MM.1S (cell line): ENCODE measurements at places on chromosomes 6 and 20.

DNA sequence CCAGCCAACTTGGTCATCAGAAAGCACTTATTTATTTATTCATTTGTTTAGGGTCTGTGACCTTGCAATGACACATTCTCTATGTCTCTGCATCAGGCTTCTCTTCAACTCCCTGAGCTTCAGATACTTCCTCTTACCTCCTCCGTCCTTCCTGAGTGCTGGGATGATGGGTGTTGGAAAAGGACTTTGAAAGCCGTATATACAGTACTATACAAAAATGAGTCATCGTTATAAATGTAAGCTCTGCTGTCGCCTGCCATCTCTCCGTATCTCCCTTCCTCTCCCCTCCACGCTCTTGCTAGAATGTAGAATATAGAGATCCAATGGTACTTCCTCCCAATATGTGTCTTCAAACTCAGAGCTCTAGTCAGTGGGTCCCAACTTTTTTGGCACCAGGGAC is 91.9 kb upstream of the SALL4 start:
- DNase-seq, result no peak

- no peak for DNase-seq
Observed at GRCh38 chr6:132612449-132613108, 11.5 kb downstream of the TAAR2 start.

DNA sequence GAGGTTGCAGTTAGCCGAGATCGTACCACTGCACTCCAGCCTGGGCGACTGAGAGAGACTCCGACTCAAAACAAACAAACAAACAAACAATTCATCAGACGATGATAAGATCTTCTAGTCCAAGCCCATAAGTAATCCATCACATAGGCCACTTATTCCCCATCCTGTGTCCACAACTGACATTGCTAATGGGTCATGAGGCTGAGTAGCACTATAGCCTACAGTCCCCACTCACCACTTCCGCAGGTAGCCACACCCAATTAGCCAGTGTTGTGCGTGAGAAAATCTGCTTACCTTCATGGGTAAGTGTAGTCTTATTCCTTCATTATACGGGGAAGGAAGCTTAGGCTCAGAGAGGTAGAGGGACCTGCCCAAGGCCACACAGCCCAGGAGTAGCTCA is 13.1 kb downstream of the JPH2 start:
- no peak for DNase-seq

- no peak for DNase-seq
Observed at GRCh38 chr6:90434094-90434493, 137.5 kb upstream of the BACH2 start.

DNA sequence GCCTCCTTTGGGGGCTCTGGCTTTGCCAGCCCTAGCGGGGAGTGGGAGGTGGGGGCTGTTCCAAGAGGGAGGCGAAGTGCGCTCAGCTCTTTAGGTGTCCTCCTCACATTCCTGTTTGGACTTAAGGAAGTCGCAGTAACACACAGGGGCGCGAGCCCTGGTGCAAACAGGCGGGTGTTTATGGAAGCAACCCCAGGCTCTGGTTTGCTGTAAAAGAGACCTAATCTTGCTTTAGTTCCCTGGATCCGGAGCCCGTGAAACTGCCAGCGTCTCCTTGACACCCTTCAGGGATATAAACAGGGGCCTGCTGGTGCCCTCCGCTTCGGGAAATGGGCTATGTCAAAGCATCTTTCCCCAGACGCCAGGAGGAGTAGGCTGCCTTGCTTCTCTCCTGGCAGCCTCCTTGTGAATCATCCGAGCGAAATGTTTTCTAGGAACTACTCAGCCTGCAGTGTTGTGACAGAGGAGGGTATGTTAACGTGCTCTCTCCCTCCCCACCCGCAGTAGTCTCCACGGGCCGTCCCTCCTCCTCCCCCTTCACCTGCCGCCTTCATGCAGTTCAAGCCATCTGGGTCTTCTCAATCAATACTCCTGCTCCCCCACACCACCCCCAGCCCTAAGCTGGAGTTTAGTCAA is 168.0 kb upstream of the LRFN2 start:
- no peak for DNase-seq

GRCh38 chr6:85049282-85049681 is 284.9 kb upstream of the TBX18 start:
- no peak for DNase-seq

DNA sequence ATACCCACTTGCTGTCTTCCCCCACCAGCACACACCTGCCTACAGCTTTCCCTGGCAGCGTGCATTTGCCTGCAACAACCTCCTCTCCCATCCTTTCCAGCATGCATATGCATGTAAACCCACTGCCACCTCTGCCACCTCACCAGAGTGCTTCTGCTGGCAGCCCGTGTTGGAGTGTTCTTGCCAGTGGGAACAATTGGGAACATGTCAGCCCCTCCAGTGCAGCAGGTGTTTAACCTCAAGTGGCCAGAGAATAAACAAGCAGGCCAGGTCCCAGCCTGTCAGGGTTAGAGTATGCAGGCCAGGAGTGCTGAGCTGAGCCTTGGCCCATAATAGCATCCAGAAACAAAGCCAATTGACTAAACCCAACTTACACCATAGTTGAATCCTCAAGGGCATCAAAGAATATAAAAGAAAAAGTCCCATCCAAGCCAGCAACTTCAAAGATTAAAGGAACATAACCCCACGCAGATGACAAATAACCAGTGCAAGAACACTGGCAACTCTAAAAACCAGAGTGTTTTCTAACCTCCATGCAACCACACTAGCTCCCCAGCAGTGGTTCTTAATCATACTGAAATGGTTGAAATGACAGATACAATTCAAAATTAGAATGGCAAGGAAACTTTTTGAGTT is 1212.1 kb upstream of the CITED2 start:
- no peak for DNase-seq

DNA sequence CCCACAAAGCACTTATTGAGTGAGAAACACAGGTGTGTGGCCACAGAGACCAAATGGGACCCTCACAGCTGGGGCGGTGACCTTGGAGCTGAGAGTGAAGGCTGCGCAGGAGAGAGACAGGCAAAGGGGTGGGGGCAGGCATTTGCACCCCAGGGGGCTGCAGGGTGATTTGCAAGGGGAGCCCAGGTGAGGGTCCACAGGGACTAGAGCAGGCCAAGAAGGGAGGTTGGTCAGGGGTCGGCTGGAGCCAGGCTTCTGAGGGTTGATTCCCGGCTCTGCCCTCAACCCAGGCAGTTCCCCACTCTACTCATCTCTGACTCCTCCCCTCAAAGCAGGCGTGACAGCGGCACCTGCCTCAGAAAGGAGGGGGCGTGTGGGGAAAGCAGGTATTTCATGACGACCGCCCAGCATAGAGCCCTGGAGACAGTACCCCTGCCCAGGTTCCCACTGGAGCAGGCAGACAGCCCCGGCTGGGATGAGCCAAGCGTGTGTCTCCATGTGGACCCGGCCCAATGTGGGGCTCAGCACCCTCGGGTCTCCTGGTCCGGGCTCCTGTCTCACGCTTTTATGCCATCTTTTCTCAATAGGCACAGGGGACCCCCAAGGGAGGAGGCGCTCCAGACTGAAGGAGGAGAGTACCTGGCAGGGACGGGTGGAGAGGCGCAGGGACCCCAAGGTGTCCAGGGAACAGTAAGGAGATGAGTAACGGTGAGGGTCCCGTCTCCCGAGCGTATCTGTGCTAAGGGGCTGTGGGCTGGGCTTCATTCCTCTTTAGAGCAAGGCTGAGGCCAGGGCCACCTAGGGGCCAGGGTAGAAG is 3.1 kb upstream of the MRGBP start:
- no peak for DNase-seq

GRCh38 chr6:75147512-75147911 is 58.3 kb downstream of the COL12A1 start:
- DNase-seq, result peak; percentile 59

DNA sequence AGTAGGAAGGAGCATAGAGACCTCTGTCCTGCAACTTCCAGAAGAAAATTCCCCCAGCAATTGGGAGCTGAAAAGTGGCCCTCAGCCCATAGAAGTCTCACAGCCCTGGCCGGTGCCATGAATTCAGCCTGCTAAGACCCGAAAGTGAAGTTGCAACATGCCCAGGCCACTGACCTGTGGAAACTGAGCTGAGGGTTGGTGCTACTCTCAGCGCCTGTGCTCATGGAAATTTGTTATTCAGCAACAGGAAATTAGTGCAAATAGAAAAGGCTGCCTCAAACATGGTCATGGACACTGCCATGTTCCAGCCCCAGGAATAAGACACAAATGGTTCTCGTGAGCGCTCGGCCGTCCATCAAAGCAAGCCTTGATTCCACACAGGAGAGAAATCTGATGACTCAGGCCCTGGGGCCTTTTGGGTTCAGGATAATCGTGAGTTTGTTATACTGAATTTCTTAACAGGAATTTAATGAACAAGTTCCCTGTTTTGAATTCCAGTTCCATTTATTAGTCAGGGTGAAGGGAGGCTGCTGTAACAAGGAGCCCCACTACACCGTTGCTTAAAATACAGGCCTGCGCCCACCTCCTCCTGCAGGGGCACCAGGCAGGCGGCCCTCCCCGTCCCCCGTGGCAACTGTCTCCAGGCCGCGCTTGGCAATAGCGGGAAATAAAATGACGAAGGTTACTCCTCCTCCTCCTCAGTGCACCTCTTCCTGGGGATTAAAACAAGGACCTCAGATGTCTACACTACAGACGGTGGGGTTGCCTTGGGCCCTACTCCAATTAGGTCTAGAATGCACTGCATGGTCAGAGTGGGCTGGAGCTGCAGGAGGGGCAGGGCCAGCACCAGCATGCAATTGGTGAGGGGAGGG is 152.9 kb downstream of the ERMARD start:
- DNase-seq, result no peak

- no peak for DNase-seq
Observed at GRCh38 chr20:58702161-58702510, 9.5 kb downstream of the NPEPL1 start.

GRCh38 chr6:8149350-8149749 is 47.0 kb upstream of the EEF1E1 start:
- DNase-seq, result no peak

DNA sequence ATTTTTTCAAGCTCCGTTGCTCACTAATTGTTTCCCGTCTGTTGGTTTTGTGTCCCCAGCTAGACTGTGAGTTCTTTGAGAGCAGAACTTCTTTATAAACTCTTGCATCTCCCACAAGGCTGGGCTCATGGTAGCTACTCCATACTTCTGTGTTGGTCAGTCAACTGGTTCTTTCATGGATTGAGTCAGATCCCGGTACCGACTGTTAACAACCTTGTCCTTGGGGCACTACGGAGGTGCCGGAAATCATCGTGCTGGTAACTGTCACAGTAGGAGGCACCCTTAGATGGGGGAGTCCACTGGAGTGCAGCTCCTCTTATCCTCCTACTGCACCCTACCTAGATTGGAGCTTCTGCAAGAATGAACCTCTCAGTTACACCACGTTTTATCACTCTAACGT is 8.6 kb upstream of the STX16 start:
- no peak for DNase-seq

DNA sequence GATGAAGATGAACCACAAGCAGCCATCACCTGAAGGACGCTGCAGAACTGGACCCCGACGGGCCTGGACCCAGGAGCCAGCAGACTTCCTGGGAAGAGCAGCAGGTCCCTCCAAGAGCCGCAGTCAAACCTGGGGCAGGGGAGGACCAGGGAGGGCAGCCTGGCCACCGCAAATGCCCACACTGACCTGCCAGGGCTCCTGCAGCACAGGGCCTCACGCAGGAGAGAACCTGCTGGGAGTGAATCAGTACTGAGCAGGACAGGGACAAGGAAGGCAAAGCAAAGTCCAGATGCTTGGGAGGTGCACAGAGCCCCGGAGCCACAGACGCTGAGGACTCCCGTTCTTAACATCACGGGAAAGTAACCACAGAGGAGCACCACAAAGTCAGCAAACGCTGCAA is 75.2 kb downstream of the TAF4 start:
- DNase-seq, result no peak

GRCh38 chr6:36596356-36596755 is 2.2 kb downstream of the SRSF3 start:
- DNase-seq, result no peak

DNA sequence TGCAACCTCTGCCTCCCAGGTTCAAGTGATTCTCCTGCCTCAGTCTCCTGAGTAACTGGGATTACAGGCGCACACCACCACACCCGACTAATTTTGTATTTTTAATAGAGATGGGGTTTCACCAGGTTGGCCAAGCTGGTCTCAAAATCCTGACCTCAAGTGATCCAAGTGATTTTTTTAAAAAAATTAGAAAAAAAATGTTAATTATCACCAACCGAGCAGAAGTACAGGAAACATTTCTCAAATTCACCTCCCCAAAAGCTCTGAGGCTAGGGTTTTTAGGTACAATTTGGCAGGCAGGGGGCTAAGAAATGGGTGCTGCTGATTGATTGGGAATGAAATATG is 14.9 kb upstream of the SLC22A16 start:
- DNase-seq, result no peak

GRCh38 chr6:1834207-1834606 is 224.5 kb downstream of the FOXC1 start:
- DNase-seq, result no peak

- no peak for DNase-seq
Observed at GRCh38 chr20:48632017-48632824, 195.6 kb downstream of the PREX1 start.

GRCh38 chr20:57374343-57374930 is 16.8 kb upstream of the RBM38 start:
- no peak for DNase-seq

- no peak for DNase-seq
Observed at GRCh38 chr20:24461848-24462247, 7.6 kb upstream of the SYNDIG1 start.

GRCh38 chr20:24684421-24684871 is 215.0 kb downstream of the SYNDIG1 start:
- no peak for DNase-seq

DNA sequence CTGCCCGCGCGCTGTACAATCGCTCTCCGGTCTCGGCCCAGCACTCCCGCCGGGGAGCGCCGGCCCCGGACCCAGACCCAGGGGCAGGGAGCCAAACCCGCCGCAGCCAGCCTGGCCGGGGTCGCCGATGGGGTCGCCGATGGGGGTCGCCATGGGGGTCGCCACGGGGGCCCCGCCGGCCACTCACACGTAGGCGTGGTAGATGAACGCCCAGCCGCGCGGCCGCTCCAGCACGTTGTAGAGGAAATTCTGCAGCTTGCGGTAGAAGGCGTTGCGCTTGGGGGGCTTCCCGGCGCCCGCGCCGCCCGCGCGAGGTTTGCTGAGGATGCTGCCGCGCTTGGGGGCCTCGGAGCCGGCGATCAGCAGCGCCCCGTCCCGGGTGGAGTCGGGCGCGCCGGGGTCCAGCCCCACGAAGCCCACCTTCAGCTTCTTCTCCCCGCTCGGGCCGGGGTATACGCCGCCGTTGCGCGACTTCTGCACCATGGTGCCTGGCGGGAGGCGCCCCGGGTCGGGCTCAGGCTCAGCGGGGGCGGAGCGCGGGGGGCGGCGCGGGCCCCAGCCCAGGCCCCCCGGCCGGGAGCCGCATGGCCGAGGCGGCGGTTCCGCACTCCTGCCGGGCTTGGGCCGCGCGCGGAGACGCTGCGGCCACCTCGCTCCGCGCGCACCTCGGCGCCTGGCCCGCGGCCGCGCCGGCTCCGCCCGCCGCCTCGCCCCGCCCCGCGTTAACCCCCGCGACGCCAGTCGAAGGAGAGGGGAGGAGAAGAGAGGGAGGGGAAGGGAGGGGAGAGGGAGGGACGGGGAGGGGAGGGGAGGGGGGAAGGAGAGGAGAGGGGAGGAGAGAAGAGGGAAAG is at the start of gene KCNQ2:
KCNQ2 (minus strand) TSS at position 675 of the 851 bp plus-strand sequence; CDS start at position 483, 192 bp downstream.
- no peak for DNase-seq
